ENCODE measurements at places on chromosomes 5 and 9.
A peak's percentile ranks its signal among the peaks of the same experiment; 100 is the strongest.

- DNase-seq = no peak
These were observed 354.0 kb downstream of the TMEM167A start for GRCh38 chr5:82723168-82723567.

DNA sequence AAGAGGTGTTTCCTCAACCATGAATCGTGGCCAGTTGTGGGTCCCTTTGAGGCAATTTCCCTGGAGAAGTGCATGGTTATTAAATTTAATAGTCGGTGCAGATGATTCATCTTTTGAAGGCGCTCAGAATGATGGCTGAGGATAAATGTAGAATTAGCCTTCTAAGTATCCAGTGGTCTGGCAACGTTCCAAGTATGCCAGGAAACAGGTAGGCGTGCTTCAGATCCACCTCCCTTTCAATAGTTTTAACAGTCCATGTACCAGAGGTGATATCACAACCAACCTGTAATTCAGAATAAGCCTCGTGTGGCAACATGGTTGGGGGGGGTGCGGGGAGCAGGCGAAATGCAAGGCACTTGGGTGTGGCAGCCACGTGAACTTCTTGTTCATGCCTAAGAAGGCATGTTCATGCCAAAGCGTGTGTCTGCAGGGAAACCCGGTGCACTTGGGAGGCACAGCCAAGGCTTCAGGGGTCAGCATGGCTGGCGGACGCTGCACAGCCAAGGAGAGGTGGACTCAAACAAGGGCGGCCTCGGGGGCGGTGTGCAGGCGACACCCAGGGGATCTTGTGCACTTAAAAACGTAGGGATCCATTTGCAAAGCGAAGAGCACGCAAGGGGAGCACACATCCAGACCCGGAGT lies 5.2 kb upstream of the NKD2 start:
- DNase-seq = peak; percentile 47

DNA sequence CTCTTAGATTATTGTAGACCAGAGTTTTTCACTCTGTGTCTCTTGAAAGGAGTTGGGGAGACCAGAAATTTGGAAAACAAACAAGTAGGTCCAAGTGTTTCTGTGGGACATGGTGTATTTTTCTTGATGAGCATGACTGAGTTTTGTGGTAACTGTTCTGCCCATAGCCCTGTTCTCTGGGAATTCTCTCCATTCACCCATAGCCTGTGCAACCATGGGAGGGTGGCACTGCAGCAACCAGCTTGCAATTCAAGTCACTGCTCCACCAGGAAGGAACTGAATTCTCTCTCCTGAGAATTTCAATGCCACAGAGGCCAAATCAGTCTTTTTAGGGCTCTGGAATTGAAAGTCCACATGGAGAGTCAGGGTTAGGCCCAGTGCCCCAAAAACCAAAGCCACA lies 475.3 kb upstream of the TRPC7 start:
- DNase-seq = no peak

DNA sequence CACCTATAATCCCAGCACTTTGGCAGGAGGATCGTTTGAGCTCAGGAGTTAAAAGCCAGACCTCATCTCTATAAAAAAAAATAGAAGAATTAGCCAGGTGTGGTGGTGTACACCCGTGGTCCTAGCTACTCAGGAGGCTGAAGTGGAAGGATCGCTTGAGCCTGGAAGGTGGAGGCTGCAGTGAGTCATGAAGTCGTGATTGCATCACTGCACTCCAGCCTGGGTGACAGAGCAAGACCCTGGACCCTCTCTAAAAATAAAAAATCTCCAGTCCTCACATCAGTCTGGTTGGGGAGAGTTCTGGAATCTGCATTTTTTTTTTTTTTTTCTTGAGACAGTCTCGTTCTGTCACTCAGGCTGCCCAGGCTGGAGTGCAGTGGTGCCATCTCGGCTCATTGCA lies 9.3 kb downstream of the FPGS start:
- DNase-seq = no peak

DNA sequence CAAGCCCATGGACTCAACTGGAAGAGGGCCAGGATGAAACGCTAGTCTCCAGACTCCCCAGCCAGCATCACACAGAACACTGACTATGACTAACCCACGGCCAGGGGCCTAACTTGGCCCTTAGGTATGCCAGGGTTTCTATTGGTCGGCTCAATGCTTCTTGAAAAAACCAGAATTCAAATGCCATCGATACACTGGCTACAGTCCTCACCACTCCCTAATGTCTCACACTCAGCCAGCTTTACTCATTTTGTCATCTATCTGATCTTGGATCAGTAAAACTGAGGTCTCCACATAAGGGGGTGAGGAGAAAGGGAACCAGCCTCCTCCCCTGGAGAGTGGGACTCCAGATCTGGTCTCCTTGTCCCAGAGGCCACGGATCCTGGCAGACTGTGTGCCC lies 59.5 kb upstream of the FUBP3 start:
- DNase-seq = no peak

- DNase-seq = no peak
These were observed 46.6 kb downstream of the ATG10 start for GRCh38 chr5:82018462-82018861.

- DNase-seq = no peak
These were observed 15.2 kb downstream of the TRAF1 start for GRCh38 chr9:120911295-120911837.

GRCh38 chr5:172499287-172499686 lies 45.0 kb upstream of the SH3PXD2B start:
- DNase-seq = no peak

DNA sequence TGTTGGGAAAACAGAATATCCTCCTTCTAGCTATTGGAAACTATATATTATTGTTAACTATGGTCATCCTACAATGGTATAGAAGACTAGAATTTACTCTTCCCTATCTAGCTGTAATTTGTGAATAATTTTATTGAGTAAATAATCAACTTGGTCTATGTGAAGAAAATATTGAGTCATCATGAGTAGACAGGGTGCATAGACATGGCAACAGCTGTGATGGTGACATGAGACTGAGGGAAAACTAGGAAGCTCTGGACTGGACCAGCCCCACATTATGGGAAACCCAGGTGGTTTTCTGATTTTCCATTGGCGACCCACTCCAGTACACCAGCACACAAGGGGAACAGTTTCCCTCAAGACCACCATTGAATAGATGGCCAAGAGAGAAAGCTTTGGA lies 95.0 kb downstream of the APBA1 start:
- DNase-seq = no peak

GRCh38 chr5:169494941-169495548 lies 88.5 kb upstream of the SPDL1 start:
- no peak for DNase-seq

DNA sequence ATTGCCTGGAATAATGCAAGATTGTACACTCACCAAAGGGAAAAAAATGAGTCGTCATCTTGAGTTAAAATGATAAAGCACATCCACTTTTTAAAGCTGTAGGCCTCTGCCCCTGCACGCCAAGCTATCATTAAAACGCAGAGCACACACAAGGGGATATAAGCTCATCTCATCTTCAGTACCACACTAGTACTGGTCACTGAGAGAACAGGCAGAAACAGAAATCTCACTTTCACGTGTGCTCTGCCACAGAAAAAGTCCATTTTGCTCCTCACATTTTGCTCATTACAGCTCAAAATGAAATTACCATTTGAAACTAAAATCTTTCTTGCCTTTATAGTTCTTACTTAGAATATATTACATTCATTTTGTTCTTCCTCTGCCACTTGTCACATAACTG lies 99.2 kb upstream of the SLC30A5 start:
- no peak for DNase-seq

- DNase-seq = no peak
These were observed 144.7 kb upstream of the RAD23B start for GRCh38 chr9:107138261-107138992.

- peak; percentile 15 for DNase-seq
These were observed 51.1 kb upstream of the LHFPL2 start for GRCh38 chr5:78699552-78700153.

- DNase-seq = no peak
These were observed 105.5 kb downstream of the PDE6A start for GRCh38 chr5:149838881-149839739.

- DNase-seq = peak; percentile 7
These were observed 101.9 kb downstream of the SLC28A3 start for GRCh38 chr9:84238652-84239051.

DNA sequence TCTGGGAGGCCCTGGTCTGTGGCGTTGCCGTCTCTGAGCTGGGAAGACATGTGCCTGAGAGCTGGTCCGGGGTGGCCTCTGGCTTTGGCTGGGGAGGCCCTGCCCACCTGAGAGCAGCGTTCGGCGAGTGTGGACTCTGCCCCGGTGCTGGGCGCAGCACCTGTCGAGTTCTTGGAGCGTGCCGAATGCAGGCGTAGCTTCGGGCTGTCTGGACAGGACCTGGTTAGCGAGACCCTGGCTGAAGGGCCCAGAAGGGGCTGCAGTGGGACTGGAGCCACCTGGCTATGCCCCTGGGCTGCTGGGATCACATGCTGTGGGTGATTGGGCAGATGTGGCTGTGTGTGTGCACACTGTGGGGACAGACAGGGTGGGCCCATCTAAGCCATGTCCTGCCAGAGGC lies 56.5 kb downstream of the RXRA start:
- no peak for DNase-seq

DNA sequence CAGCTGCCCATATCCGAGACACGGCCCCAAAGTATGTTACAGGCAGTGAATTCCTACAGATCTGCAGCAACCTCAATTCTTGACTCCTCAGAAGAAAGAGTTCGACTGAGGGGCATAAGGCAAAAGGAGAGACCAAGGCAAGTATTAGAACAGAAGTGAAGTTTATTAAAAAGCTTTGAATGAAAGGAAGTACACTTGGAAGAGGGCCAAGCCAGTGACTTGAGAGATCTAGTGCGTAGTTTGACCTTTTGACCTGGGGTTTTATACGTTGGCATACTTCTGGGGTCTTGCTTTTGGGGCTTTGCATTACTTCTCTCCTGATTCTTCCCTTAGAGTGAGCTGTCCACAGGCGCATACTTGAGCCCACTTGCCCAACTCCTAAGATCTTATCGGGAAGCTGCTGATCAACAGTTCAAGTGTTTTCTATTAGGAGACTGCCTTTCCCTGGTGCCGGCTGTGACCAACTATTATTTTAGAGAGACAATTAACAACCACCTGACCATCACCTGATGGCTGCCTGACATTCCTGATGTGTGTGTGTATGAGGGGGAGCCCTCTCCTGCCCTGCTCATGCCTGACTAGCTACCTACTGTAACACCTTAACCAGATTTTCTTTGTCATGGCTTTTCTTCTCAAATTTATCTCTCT lies 1.5 kb upstream of the DEPDC1B start:
- no peak for DNase-seq

GRCh38 chr5:159915904-159916840 lies at the start of gene ADRA1B:
Gene ADRA1B (plus strand): TSS chr5:159916482. CDS start chr5:159916906, 424 bp downstream.
- DNase-seq = peak; percentile 76

DNA sequence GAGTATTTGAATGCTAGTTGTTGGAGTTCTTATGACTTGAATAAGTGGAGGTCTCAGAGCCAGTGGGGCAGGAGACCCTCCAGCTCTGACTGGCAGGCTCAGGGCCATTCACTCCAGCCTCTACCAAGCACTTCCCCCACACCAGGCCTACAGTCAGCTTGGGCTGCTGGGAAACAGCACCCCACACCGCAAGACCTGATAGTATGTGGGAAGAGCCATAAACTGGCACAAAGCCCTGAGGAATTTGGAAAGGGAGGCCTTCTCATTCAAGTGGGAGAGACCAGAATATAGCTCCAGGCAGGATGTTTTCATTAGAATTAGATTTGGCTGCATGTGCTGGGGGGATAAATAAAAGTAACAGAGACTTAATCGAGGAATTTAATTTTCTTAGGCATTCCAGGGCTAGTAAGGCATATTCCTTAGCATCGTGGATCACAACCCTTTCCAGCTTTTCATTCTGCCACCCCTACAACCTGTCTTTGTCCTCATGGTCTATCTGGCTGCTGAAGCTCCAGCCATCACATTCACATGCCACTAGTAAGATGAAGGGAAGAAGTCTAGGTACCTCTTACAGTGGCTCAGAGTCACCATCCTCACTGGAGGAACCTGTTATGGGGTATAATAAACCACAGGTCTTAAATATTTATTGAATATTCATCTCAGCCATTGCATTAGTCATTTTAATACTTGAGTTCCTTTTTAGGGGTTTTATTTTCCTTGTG lies 47.5 kb downstream of the TMOD1 start:
- no peak for DNase-seq

DNA sequence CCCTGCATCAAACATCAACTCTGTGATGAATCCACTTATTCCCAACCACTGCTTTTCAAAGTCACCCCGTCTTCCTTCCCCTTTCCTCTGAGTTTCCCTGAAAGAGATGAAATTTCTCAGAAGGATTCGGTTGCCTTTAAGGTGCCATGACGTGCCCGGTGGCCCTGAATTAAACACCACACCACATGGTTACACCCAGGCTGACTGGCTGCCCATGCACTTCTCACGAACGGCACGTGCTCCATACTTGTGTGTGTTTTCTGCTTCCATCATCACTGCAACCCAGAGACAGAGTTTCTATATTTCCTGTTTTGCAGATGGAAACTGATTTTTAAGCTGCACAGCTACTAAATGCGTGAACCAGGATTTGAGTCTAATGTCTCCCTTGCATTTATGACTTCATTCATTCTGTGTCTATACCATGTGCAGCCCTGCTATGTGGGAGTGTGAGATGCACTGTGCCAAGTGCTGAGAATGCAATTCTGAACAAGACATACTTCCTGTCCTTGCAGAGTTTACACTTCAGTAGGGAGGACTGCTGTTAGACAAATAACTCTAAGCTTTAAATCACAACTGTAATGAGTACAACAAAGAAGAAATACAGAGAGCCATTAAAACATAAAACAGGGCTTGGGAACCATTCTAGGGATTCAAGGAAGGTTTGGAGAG lies 162.9 kb downstream of the NXNL2 start:
- DNase-seq = no peak

- DNase-seq = no peak
These were observed 731.6 kb downstream of the BRINP1 start for GRCh38 chr9:118637681-118638080.

- DNase-seq = no peak
These were observed 177.8 kb downstream of the SNX18 start for GRCh38 chr5:54695198-54695966.

GRCh38 chr9:79774356-79774755 lies 202.6 kb downstream of the TLE4 start:
- DNase-seq = no peak

- no peak for DNase-seq
These were observed 1043.1 kb downstream of the DTWD2 start for GRCh38 chr5:117945258-117945657.

GRCh38 chr5:8209500-8209899 lies 340.6 kb downstream of the MTRR start:
- DNase-seq = no peak

DNA sequence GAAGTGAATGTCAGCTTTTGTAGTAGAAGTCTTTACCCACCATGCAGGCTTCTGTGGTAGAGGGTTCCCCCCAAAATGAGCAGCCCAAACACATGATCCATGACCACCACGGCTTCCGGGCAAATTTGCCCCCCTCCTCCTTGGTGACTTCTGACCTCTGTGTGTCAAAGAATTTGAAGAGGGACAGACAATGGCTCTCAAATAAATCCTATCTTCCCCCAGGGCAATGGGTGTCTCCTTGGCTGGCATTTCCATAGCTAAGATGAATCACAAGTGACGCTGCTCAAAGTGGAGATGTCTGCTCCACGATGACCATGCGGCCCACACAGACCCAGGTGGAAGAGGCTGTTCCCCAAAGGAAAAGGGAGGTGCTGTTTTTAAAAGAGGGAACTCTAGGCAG lies 30.2 kb upstream of the BOD1 start:
- DNase-seq = no peak

- DNase-seq = no peak
These were observed 18.2 kb downstream of the VLDLR start for GRCh38 chr9:2639786-2640185.

GRCh38 chr9:120965344-120966012 lies 38.9 kb upstream of the TRAF1 start:
- no peak for DNase-seq

Data from activated CD4-positive, alpha-beta T cell treated with anti-CD3 and anti-CD28 coated beads for 36 hours (primary cell).